ENCODE measurements at places on chromosomes 13 and 19.

- DNase-seq: no peak
Measured at GRCh38 chr19:8144273-8144995, 5.0 kb downstream of the FBN3 start.

GRCh38 chr19:48069435-48069834 is 25.6 kb upstream of the CABP5 start:
- DNase-seq: no peak

DNA sequence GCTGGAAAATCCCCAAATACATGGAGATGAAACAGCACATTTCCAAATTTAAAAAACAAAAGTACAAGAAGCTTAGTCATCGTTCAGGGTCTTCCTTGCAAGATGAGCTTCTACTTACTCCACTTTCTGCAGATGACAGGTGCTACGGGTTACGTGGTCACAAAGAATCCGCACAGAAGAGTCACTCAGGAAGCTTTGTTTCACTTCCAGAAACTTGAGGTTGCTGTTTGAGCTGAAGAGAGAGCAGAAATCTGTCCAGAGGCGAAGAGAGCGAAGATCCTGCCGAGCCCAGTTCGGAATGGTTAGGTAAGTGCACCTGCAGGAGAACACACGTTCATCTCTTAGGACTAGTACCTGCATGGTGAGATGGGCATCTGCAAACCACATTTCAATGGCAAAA is 9.4 kb downstream of the NLRP7 start:
- DNase-seq: no peak

- no peak for DNase-seq
Measured at GRCh38 chr13:113441661-113442060, 11.6 kb downstream of the ADPRHL1 start.

DNA sequence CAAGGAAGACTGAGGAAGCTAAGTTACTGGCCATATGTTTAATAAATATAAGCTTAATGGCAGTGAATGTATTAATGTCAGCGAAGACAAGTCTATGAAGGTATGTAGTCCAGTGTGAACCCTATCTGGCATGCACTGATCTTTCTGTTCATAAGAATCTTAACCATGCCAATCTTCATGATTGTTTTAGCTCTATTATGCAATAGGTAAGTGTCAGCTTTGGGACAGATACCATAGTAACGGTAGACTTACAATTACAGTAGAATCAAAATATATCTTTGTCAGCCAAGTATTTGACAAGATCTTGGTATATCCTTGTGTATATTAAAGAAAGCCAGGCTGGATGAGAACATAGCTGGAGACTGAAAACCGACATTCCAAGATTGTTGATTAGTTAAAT is 428.5 kb downstream of the SPRY2 start:
- DNase-seq: no peak

GRCh38 chr13:103101901-103102300 is 35.7 kb upstream of the SLC10A2 start:
- no peak for DNase-seq

DNA sequence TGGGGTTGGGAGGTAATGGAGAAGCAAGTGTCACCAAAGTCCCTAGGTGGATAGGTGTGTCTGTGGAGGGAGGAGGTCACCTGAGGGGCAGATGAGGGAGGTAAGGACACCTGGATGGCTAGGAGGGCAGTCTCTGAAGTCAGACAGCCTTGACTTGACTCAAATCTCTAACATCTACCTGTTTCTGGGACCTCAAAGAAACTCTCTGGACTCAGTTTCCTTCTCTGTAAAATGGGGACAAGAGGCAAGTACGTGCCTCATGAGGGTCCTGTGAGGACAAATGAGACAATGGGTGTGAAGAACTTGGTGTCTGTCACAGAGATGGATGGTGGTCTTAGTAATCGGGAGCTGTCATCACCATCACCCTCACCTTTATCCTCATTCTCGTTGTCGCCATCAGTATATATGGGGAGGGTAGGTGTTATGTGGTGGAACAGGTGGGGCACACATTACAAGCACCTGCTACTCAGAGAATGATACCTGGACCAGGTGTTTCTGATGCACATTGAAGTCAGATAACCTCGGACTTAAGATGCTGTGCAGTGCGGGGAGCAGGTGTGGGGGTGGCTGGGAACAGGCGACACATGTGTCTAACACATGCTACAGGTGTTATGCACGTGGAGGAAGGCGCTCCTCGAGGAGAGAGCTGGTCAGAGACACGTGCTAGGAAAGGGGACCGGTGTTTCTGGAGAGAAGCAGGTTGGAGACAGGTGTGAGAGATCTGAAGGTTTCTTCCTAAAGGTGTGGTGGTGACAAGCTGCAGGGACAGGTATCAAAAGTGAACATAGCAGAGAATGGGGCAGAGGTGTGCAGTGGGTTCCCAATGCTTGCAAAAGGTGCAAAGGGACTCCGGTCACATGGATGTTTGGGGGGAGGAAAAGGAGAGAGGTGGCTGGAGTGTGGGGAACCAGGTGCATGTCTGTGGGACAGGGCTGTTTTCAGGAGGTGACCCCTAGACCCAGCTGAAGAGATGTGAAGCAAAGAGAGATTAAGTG is 3.8 kb downstream of the ERFL start:
- no peak for DNase-seq

DNA sequence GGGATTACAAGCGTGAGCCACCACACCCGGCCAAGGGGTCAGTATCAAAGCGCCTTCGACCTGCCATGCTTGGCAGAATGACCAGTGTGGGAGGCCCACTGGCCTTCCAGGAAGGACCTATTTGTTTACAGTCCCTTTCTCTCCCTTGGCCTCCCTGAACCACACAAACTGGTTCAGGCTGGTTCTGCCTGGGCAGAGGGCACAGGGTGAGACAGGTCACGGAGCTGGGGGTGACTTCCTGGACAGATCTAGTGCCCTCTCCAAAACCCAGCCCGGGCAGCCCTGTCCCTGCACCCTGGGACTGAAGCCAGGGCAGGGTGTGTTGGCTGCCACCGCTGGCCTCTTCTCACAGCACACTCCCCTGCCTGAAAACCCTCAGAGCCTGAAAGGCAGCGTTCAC is 11.3 kb downstream of the PLEKHF1 start:
- DNase-seq: no peak

DNA sequence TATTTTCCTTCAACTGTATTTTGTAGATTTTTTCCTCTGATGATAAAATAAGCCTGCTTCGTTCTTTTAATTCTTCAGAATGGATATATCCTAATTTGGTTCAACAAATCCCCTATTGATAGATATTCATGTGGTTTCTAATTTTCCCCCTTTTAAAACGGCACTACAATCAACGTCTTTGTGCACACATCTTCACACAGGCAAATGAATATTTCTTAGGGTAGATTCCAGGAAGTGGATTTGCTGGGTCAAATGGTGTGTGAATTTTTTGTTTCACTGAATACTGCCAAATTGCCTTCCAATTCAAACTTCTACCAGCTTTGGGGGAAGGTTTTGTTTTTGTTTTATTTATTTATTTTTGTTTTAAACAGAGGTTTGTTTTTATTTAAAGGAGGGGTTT is 287.2 kb downstream of the FOXO1 start:
- no peak for DNase-seq

GRCh38 chr13:87814403-87814802 is 143.2 kb downstream of the SLITRK5 start:
- no peak for DNase-seq

DNA sequence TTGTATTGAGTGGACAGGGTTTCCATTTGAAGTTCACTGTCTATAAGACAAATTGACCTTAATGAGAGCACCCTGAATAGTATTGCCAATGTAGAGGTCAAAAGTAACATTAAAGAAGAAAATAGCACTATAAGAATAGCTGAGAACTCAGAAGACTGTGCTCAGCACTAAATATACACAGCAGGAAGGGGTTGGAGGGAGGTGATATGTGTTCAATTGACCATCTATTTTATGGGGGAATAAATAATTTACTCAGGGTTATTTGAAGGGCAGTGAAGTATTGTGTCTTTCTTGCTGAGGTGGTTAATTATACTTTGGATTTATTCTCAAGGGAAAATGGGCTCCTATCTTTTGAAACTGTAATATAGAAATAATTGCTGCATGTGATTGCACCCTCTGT is 1380.5 kb upstream of the SPRY2 start:
- DNase-seq: no peak

DNA sequence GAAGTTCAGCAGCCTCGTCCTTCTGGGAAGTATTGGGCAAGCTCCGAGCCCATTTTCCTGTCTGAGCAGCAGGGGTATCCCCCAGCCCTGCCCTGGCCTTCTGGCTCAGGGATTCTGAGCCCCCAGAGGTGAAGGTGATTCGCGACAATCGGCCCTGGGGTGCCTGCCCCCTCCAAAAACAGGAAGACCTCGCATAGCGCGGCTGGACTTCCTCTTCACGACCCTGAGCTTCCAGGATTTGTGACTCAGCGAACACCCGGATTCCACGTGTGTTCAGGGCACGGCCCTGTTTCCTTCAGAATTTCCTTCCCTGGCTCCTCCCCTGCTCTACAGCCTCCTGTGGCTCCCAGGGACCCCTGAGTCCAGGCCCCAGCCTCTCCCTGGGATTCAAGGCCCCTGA is at the start of gene SEMA6B:
Gene SEMA6B, minus strand, starts transcription at position 116 of the 400 bp plus-strand sequence. CDS start 1,227 bp downstream, outside the sequence.
- no peak for DNase-seq

DNA sequence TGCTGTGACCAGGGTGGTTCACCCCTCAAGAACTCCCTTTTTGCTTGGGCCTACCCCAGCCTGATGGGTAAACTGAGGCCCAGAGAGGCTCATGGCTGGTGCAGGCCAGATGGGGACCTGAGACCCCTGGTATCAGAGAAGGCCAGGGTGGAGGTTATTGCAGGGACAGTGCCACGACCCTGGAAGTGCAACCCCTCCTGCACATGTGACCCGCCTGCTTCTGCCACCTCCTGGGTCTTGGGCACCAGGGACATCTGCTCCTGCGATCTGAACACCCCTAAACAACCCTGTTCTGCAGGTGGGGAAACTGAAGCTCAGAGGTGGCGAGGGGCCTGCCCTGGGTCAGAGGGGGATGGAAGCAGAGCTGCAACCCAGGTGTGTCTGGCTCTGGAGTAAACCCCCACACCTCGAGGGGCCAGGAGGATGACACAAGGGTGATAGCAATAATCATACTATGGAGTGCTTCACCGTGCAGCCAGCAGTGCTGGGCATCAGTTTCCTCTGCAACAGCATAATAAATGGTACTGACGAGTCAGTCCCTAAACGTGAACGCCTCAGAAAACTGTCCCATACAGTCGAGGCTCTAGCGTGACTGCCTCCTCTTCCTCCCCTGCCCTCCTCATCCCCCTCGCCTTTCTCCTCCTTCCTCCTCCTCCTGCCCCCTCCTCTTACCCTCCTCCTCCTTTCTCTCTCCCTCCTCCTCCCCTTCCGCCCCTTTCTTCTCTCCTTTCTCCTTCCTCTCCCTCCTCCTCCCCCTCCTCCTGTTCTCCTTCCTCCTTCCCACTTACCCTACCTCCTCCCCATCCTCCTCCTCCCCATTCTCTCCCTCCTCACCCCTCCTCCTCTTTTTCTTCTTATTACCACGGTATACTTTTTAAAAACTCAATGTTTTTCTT is 4.3 kb downstream of the YJEFN3 start:
- no peak for DNase-seq

- no peak for DNase-seq
Measured at GRCh38 chr13:73482556-73482955, 423.8 kb downstream of the KLF5 start.
